ENCODE measurements at places on chromosomes 4 and X.

DNA sequence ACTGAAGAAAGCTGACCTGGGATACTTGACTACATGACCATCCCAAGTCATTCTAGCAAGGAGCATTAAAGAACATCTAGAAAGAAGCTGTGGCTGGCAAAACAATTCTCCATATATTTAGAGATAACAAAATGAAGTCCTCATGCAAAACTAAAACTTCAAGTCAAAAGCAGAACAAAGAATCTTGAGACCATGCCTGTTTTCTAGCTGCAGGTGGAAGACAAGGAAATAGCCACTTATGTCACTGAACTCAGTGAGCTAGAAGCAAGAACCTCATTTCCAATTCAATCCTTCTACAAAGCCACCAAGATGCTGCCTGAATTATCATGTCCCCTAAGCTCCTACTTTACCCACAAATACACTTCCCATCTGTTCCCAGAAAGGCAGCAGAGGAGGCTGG lies 13.8 kb downstream of the USP46 start:
- DNase-seq: no peak

- no peak for DNase-seq
These were observed 4.4 kb upstream of the C4orf36 start for GRCh38 chr4:86896596-86896995.

- no peak for DNase-seq
These were observed 1143.9 kb downstream of the STIM2 start for GRCh38 chr4:28004520-28004919.

DNA sequence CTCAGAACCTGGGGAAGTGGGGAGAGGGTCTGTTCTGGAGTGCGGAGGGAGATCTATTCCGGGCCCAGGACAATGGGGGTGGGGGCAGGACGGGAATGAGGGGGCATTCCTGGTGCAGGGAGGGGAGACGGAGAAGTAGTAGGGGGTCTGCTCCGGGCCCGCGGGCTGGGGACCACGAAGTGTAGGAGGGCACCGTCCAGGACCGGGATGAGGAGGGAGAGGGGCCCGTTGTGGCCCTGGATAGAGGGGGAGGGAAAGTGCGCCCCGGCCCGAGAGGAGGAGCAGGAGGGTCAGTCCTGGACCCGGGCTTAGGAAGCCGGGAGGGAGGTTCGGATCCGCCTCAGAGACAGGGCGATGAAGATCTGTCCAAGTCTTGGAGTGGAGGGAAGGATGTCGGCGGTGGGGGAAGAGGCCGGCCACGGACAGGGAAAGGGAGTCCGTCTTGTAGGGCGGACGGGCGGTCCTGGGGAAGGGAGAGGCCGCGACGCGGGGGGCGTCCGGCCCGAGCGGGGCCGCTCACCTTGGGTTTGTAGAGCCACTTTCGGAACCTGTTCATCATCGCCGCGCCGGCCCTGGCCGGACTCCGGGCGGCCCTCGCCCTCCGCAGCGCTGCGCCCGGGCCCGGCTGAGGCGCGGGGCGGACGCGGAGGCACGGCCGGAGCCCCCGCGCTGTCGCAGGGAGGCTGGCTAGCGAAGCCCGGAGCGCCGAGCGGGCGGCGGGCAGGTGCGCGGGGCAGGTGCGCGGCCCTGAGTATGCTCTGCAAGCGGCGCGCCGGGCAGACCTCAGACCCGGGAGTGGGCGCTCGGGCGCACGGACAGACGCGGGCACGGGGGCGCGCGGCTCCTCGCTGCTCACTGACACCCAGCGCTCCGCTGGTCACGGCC lies at the start of gene ZFYVE28:
ZFYVE28 (minus strand) TSS at position 881 of the 885 bp plus-strand sequence; CDS start at position 559, 322 bp downstream.
- DNase-seq: peak; percentile 48

- DNase-seq: no peak
These were observed 548.9 kb downstream of the PPP4R3C start for GRCh38 chrX:26914232-26914631.

DNA sequence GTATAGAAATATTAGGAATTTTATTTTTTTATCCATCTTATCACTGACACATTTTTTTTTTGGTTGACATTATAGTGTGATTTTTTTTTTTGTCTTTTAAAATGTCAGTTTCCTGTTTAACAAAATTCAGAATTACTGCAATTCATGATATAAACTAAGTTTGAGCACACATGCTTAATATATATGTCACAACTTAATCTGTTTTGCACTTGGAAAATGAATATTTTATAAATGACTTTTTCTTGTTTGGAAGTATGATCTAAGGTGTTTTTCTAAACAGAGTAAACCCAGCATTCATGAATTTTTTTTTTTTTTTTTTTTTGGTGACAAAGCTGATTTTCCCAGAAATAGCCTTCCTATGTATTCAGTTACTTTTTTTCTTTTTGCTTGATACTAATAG lies 2.4 kb downstream of the SMARCA5 start:
- DNase-seq: no peak

GRCh38 chr4:33696041-33696440 lies 2548.3 kb downstream of the ARAP2 start:
- DNase-seq: no peak

DNA sequence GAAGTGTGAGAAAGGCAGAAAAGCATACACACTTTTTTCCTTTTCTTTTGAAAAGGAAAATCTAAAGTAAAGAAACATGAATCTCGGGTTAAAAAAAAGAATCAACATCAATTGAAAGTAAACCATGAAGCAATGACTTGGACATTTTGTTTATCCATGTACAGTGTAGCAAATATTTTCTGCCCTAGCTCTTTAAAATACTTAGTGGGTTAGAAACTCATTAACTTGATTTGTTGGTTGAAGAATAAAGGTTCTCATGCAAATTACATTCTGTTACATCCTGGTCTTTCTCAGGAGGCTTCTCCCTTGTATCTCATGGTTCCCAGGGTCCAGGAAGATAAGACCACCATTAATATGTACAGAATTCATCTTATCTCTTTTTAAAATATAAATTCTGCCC lies 9.0 kb upstream of the MEPE start:
- DNase-seq: no peak

DNA sequence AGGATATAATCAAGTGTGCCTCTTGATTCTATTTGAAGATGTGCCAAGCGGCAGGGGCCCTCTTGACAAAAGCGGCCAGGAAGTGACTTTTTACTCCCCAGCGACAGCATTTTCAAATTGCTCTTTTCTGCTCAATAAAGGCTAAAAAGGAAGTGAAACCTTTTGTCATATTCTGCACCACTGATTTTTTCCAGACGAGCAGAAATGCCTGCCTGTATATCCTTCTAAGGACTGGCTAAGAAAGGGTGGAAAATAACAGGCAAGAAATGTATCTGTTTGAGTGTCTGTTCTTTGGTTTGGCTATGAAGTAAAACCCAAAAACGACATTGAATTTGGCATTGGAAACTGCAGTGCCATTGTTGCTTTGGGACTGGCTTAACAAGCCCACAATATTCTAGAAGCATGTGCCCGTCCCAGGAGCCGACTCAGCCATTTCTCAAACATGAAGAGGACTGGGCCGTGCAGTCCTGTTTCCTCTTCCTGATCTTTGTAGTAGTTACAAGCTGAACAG lies 25.4 kb downstream of the TMSB4X start:
- no peak for DNase-seq

DNA sequence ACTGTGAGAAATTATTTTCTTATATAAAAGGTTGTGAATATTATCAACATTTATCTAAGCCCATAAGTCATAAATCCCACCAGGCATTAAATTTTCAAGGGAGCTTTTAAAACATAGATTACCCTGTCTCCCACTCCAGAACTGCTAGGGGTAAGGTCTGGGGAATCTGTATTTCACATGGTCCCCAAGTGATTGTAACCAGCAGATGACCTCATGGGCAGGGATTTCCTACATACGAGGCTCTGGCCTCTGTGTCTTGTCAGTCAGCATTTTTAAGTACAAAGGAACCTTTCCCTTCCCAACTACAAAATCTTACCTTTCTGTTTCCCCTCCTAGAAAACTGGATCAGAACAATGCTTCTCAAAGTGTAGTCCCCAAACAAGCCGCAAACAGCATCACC lies 188.6 kb downstream of the TSPAN5 start:
- no peak for DNase-seq

DNA sequence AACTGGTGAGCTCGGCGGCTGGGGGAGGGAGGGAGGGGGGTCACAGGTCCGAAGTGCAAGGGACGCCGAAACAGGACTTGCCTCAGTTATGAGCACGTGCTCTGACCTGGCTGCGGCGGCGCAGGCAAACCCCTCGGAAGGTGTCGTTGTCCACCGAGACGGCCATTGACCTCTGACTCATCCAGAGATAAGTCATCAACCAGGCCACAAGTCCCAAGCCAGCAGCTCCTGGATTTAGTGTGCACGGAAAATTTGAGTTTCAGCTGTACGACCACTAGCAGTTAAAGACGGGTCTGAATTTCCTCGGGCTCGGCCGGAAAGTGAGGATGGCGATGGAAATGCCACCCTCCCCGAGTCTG lies 674 bp downstream of the SH3D19 start:
- DNase-seq: peak; percentile 49

DNA sequence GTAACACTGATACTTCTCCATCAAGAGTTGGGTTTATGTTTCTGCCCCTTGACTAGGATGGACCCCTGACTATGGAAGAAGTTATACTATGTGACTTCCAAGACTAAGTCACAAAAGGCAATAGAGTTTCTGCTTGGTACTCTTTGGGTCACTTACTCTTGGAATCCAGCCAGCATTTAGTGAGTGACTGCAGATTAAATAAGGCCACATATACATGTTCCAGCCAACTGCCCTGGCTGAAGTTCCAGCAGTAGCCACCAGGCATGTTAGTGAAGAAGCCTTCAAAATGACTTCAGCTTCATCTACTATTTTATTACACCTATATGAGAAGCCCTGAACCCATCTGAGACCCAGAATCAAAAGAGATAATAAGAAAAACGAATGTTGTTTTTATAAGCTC lies 524.0 kb downstream of the DMD start:
- DNase-seq: no peak

- no peak for DNase-seq
These were observed 66.3 kb downstream of the PTPN13 start for GRCh38 chr4:86660401-86660800.

GRCh38 chr4:10701702-10702460 lies 17.3 kb upstream of the CLNK start:
- DNase-seq: no peak

- no peak for DNase-seq
These were observed 42.4 kb downstream of the TRAM1L1 start for GRCh38 chr4:117042962-117043361.

GRCh38 chrX:129523079-129523911 lies at the start of gene SMARCA1:
SMARCA1 (minus strand) TSS chrX:129523490; CDS start chrX:129523370, 120 bp downstream.
- DNase-seq: peak; percentile 57

DNA sequence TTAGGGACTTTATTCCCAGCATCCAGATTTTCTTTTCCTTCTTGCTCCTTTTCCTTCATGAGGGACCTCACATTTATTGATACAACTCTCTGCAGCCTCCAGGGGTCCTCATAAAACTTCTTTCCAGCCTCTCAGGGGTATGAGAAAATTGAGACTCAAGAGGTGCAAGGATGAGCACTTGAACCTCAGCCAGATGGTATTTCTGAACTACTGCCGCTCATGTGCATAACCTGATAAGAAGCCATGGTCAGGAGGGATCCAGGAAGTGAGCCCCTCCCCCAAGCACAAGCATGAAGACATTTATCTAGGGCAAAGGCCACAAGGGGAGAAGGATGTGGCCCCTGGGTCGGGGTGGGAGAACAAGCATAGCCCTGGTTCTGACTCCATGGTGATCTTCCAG lies 73.3 kb downstream of the TSPAN7 start:
- DNase-seq: no peak

DNA sequence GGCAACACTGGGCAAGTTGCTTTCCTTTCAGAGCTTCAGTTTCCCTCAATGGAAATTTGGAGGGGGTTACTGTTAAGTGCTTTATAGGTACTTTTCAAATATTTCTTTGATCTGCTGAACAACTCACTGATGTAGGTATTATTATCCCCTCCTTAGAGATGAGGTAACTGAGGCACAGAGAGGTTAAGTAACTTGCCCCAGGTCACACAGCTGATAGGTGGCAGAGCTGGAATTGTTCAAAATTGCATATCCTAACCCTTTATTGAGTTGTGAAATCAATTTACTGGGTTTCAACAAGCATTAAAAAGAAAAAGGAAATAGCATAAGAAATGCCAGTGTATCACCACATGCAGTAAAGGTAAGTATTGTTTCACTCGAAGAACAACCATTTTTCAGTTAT lies 6.6 kb downstream of the PPP1R3F start:
- DNase-seq: no peak

DNA sequence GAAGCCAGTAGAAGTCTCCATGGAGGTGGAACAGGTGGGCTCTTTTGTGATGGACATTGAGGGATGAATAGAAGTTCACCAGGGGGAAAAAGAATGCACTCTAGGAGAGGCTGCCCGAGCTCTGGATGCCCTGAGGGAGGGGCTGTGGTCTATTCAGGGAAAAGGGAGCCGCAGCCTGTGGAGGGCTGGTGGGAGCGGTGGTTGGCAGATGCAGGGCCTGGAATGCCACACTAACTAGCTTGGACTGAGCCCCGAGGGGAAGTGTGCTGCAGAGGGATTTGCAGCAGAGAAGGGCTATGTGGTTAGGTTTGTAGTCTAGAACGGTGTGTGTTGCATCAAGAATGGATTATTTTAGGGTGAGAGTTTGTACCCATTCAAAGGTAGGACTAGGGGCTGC lies 29.5 kb upstream of the PSAPL1 start:
- DNase-seq: no peak

- no peak for DNase-seq
These were observed 8.2 kb downstream of the ZNF718 start for GRCh38 chr4:132483-132882.

GRCh38 chr4:109395694-109396093 lies 37.9 kb upstream of the SEC24B start:
- DNase-seq: no peak

DNA sequence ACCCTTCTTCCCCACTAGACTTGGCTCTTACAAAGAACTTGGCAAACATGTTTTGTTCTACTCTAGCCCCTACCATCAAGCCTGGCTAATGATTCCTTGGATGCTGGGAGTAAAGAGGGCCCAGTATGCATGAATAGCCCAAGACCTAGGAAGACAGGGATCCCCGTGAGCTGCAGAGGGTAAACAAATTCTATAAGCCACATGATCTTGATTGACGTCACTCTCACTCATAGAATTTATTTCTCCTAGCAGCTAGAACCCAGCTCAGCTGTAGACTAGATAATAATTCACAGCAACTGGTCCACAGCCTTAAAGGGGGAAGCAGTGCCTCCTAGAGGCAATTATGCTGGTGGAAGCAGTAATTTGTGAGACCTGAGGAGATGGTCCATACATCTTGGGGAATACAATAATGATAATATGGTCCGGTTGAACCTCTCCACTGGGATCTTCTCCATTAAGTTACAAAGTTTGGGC lies 16.1 kb upstream of the USO1 start:
- DNase-seq: no peak

DNA sequence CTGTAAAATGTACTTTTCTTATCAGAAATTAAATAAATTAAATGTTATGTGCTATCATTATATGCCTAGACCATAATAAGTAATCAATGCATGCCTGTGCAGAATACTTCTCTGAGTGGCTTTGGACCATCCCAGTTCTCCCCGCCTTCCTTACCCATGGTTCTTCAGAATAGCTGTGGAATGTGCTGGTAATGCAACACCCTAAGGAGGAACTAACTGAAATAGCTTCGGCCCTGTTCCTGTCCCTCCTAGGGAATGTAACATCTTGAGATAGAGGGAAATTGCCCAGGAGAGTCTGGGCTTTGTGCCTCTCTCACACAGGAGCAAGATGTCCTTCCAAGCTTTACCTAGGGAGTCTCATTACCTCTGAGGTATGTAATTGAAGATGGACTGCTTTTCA lies 693.6 kb upstream of the HS3ST1 start:
- no peak for DNase-seq

- DNase-seq: no peak
These were observed 58.7 kb downstream of the CCKAR start for GRCh38 chr4:26431461-26432180.

- no peak for DNase-seq
These were observed 209.0 kb downstream of the IDS start for GRCh38 chrX:149296092-149296491.

Data from Right ventricle myocardium superior (tissue), 1 donor.